ENCODE measurements at places on chromosomes 7 and 10. TPM values are rescaled to one million over a fixed set of nuclear protein-coding genes. Genes with fewer than 3 reads are reported as not detected.

The CTTNBP2 gene
- 39.0 TPM for total RNA-seq

DNA sequence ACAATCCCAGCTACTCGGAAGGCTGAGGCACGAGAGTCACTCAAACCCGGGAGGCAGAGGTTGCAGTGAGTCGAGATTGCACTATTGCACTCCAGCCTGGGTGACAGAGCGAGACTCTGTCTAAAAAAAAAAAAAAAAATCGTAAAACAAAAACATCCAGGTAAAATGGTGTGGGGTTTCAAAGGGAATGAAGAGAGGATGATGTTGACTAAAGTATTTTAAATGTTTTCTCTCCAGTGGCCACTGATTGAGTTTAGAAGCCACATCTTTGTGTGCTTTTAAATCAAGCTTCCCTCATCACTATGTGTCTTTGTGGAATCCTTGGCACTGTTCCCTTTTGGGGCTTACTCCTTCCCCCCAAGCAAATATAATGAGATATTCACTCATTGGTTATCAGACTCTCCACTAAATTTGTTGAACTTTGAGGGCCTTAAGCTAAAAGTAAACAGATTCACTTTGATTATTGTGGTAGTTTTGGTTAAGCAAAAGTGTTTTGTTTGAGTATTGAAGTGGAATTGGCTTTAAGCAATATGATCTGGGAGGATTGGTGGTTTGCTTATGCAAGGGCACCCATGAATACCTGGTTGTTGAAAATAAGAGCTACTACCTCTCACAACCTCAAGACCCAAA lies 162.9 kb downstream of the CDK14 start:
- DNase-seq, result no peak

The TUBAL3 gene
- total RNA-seq, result not detected

- DNase-seq, result no peak
These were observed 28.6 kb downstream of the KCNH2 start for GRCh38 chr7:150949564-150949963.

DNA sequence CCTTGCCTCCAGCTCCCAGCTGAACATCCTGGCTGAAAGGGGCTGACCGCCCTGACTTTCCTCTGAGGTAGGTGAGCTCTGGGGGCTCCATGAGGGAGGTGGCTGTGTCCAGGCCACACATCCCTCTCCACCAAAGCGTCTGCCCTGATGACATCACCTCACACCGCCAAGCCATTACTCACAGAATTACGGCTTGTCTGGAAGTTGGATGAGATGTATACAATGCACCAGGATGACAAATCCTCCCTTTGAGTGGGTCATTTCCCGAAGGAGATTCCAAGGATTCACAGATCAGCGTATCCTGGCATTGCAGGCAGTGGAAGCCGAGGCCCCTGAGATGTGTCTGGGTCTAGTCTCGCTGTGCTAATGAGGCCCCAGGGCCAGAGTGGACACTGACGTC lies 15.1 kb upstream of the RET start:
- DNase-seq, result no peak

The SYT15B gene
- total RNA-seq, result not detected

DNA sequence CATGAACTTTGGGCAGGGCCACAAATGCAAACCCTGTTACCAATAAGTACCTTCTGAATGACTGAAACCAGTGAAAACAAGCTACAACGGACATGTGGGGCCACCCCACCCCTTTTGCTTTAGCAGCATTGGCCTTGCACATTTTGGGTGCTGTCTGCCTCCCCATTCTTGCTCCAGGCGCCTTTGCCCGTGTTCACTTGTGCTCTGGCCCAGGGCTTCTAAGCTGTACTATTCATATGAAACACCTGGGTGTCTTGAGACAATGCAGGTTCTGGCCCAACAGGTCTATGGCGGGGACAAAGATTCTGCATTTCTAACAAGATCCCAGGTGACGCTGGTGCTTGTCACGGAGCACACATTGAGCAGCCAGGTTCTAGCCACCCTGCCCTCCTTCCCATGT lies 96.5 kb upstream of the SDK1 start:
- DNase-seq, result no peak

The PKD2L1 gene
- 0.62 TPM for total RNA-seq

Measured in occipital lobe (tissue), 3 donors.